Stimulated activated CD4-positive, alpha-beta T cell treated with anti-CD3 and anti-CD28 coated beads, Interleukin-4, amount 100 ng/mL, for 4 hours (primary cell): ENCODE measurements at places on chromosomes 16 and 17.

- no peak for DNase-seq
These were observed 12.6 kb upstream of the RPL38 start for GRCh38 chr17:74190807-74191406.

DNA sequence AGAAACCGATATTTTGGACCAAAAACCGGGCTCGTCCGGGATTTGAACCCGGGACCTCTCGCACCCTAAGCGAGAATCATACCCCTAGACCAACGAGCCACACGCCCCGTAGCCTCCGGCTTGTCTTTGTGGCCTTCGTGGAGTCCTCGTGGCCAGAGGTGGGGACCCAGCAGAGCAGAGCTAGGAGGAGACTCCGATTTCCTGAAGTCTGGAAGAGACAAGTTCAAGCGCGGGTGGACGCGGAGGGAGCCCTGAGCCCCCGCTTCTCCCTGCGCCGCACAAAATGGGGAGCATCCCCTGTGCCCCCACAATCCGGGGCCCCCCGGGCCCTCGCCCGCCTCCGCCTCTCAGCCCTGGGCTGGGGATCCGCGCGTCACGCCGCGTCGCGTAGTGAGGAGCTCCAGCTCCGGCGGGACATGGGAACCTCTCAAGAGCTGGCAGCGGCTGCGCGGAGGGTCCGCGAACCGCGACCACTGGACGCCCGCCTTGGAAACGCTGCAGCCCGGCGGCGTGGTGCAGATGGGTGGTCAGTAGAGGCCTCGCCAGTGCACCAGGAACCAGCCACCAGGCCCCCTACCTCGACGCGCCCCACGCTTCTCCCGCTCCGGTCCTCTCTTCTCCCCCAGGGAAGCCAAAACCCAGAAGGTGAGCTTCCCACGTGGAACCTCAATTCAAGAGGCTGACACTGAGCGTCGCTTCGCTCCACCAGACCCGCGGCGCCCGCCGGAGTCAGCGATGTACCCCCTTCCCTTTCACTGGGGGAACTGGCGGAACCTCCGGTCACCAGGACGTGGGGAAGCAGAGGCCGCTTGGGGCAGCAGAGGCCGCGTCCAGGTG, 5.2 kb upstream of the OR1F1 start:
- DNase-seq: peak; percentile 55

GRCh38 chr16:67470359-67470758, 10.6 kb downstream of the ATP6V0D1 start:
- DNase-seq: no peak

DNA sequence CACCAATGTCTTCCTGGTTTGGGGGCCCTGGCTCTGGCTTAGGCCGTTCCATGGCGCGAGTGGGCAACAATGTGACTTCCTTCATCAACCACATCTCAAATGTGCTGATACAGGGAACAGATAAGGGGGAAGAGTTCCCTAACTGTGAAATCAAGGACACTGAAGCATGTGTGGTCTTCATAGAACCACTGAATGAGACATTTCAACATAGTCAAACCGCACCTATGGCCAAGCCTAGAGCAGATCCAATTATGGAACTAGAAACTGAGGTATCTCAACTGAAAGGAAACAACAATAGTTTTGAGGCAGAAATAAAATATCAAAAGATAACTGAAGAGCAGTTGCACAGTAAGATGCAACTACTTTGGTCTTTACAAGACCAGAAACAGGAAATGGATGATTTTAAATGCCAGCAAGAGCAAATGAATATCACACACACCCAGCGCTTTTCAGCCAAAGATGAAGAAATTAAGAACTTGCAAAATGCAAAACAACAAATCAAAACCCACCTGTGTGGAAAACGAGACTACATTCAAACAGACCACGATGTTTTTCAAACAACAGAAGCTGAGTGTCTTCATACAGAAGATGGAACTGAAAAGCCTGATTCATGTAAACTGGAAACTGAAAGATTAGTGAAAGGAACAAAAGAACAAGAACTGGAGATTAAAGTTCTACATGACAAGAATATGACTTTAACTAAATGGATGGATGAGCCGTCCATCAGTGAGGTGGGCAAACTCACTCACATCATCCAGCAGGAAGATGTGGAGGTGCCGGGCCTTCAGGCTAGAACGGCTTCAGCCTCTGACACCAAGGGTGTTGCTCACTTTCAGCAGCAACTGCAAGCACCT, 18.1 kb upstream of the LCMT1 start:
- no peak for DNase-seq

GRCh38 chr17:48445248-48445620, 15.2 kb upstream of the SKAP1 start:
- DNase-seq: no peak

DNA sequence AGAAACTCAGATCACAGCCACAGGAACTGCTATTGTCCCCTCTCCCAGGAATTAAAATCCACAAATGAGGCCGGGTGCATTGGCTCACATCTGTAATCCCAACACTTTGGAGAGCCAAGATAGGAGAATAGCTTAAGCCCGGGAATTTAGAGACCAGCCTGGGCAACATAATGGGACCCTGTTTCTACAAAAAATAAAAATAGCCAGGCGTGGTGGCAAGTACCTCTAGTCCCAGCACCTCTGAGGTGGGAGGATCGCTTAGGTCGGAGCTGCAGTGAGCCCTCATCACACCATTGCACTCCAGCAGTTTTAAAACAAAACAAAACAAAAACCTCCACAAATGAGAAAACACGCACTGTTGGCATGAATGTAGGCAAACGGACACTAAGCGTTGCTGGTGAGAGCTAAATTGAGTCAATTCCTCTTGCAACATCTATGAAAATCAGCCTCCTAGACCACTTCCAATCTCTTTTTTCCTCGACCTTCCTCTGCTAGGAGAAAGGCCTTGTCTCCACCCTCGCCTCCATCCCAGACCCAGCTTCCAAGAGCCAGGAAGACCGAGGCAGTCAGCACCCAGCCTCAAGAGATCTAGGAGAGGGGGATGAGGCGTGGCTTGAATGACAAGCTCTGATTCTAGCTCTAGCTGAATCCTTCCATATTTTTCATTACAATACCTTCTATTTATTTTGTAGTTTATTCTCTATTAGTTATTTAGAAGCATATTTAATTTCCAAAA, 14.8 kb downstream of the TLE7 start:
- DNase-seq: no peak

DNA sequence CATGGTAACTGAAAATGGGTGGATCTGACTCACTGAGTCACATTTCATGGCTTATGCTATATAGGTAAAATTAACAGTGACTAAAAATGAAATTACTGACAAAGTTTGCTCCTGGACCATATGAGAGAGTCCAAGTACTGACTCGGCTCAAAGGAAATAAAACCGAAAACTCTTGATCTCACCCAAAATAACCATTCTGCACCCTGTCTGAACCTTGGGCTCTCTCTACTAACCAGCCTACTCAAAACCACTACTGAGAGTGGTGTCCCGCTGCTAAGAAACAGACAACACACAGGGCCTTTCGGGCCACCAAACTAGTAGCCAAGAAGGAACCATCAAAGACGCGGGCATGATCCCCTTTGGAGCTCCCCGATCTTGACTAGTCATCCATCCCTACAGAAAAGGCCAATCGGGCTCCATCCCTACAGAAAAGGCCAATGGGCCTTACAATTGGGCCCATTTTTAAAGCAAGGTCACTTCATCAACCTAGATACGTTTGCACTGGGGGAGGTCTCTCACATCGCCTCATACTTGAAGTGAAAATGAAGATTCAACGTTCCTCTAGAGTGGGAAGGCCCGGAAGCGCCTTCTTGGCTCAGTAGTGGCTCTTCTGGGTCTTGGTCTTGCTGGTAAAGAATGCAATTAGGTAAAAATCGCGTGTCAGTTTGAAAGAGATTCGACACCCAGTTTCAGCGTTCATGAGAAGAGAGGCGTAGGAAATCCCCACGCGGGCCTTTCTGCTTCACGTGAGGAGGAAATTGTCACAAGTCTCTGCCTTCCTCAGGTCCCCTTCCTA, 720 bp upstream of the ZPBP2 start:
- peak; percentile 58 for DNase-seq
